Activated CD4-positive, alpha-beta T cell treated with anti-CD3 and anti-CD28 coated beads, Interleukin-10, Interleukin-2, amounts not matched to agents 100 ng/mL and 50 ng/mL, durations not matched to agents 16 hours and 8 hours (primary cell): ENCODE measurements at places on chromosomes 2 and 18.

DNA sequence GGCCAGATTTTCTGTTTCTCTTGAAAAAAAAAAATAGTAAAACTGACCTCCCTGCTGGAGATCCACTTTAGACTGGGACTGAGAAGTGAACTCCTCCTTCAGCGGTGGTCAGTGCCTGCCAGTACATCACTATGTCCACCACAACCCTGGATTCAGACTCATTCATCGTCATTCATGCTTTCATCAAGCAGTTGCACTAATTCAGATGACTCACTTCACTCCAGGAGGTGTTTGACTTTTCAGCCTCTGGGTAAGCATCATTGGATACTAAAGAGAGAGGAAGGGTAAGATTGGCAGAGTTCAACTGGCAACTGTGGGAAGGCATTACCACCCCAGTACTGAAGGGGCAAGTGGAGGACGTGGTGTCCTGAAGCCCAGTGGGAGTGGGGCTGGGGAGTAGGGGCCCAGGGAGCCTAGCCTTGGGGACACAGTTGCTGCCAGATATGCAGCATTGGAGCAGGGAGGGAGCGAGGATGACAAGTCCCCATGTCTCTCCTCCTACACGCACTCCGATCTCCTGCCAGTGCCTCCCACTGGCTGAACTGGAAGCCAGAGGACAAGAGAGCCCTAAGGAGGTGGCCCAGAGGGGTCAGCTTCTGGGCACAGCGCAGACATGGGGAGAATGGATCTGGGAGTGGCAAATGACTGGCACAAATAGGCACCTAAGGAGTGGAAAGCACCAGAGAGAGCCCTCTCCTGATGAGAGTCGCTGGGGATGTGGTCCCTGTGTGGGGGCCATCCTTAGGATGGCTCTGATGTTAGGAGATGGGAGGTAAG lies 111.1 kb downstream of the TGFA start:
- no peak for DNase-seq

DNA sequence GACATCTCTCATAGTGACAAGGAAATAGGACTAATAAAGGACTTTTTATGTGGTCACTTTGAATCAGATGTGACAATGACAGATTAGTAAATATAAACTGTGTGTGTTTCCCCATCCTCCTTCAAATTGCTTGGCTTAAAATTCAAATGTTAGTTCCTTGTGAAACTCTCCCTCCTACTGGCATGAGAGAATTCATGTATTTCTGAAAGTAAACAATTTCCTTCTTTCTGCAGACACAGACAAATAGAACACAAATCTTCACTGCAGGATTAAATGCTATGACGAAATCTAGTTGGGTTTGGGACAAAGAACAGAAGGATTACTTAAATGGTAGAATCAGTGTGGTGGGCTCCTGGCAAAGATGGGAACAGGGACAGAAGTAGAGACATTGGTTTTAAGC lies 328.7 kb upstream of the FAM98A start:
- no peak for DNase-seq

DNA sequence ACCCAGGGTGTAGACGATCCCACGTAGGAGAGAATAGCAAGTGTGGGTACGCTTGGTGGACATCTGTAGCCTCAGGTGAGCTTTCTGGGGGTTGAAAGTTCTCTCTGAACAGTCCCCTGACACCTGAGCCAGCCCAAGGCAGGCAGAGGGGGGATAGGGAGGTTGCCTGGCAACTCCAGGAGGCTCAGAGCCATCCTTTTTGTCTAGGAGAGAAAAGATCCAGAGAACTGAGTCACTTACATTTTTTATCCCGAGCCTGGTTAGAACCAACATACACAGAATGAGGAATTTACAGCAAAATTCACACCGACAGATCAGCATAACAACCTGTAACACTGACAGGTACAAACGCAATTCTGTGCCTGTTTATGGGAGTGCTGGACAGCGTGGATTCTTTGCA lies 113.2 kb downstream of the SH3BP4 start:
- no peak for DNase-seq

- DNase-seq = peak; percentile 61
These were observed 63.8 kb downstream of the EHD3 start for GRCh38 chr2:31297751-31298150.

DNA sequence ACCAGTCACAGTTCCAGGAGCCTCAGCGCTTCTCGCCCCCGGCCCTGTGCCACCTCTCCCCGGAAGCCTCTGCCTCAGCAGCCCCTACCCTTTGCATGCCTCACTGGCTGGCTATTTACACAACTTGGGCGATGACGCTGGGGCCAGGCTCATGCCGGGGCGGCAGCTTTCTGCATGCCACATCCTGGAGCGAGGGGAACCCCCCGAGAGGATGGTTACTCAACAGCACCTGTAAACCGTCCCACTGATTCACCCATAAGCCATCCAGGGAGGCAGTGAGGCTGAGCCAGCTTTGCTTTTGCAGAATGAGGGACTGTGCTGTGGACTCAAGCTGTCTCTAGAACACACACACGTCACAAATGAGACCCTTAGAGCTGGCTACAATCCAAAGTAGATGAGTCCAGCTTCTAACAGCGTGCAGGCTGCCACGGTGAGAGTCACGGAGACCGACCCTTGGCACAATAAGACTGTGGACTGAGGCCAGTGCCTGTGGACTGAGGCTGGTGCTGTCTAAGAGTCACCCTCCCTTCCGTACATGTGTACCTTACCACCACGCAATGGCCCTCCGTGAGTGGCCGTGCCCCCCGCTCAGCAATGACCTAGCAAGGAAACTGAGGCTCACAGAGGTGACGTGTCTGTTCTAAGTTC lies 45.6 kb upstream of the ODC1 start:
- DNase-seq = peak; percentile 89

GRCh38 chr2:183070942-183071844 lies 7.4 kb upstream of the DUSP19 start:
- peak; percentile 2 for DNase-seq

DNA sequence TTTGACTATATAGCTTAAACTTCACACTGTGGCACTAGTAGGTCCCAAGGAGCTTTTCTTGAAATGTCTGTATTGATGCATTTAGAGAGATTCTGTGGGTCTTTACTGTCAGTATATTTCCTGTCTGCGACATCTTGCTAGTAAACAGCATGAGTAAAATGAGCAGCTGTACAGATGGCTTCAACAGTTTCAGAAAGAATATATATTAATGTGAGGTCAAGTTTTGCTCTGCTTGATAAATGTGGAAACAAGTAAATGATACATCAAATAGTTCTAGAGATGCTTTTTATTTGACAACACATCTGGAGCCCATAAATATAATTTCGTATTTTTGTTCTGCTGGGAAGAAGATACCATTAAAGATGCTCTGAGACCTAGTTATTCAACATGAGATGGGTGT lies 310.9 kb upstream of the COL3A1 start:
- DNase-seq = no peak

- no peak for DNase-seq
These were observed 1668.7 kb downstream of the SUCLG1 start for GRCh38 chr2:82790206-82791021.

DNA sequence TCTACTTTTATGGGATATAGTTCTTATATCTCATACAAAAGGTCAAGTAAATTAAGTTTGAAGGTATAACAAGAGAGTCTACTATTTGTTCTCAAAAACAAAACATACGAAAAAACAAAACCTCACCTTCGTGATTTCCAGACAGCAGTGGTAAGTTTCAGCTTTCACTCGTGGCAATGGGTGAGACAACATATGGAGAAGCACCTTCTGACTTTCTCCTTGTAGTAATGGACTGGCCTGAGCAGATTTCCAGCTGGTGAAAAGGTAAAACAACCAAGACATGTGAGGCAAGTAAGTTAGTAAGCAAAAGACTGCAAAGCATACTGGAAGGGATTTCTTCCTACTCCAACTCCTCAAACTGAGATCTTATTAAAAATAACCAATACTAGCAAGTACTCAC lies 39.6 kb downstream of the RTTN start:
- DNase-seq = no peak

DNA sequence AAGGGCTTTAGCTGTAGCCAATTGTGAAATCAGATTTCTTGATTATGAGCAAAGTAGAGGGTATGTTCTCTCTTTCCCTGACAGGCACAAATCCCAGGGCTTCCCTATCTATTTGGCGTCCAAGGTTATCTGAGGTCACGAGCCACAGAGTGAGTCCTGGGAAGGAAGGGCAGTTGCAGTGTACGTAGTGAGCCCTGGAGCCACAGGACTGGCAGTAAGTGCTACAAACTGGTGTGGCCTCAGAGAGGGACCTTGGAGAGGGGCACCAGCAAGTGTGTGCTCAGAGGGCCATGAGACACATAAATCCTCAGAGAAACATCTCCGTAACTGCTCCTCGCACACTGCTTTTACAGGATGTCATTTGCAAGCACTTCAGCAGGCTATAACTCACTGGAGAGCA lies 115.5 kb upstream of the SH3BP4 start:
- no peak for DNase-seq

GRCh38 chr2:19114754-19115231 lies 243.6 kb downstream of the OSR1 start:
- DNase-seq = no peak

- DNase-seq = no peak
These were observed 312.0 kb downstream of the CELF4 start for GRCh38 chr18:37253394-37254235.

DNA sequence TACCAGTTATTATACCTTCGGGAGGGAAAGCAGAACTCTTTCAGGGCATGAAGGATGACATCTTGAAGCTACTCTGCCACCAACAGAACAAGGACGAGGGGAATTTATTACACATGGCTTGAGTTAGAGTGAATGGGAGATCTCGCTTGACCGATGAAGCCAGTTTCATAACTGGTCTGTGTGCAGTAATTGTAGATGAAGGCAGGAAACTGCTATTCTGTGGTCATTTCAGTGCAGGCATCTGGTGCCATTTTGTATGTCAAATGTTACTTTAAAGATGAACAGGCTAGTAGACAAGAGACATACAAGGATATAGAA lies 20.5 kb downstream of the GREB1 start:
- no peak for DNase-seq

GRCh38 chr2:62149708-62150107 lies 46.2 kb upstream of the B3GNT2 start:
- peak; percentile 39 for DNase-seq

GRCh38 chr2:72973566-72974435 lies 56.5 kb downstream of the EMX1 start:
- peak; percentile 56 for DNase-seq

- no peak for DNase-seq
These were observed 314.2 kb upstream of the MYT1L start for GRCh38 chr2:2645162-2645855.

DNA sequence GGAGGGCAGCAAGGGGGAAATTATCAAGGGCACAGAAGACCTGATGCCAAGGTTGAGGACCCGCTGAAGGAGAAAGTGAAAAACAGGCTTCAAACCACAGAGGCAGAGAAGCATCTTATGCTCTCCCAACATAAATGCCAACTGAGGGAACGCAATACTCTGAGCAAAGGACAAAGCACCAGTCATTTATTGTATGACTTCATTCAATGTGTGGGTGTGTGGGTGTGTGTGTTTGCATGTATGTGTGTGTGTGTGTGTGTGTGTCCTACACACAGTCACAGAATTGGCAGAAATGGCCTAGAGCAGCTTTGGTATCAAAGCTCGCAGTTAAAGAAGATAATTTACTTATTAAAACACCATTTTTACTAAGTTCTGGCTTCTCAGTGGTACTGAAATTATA lies 51.4 kb downstream of the UXS1 start:
- DNase-seq = no peak

DNA sequence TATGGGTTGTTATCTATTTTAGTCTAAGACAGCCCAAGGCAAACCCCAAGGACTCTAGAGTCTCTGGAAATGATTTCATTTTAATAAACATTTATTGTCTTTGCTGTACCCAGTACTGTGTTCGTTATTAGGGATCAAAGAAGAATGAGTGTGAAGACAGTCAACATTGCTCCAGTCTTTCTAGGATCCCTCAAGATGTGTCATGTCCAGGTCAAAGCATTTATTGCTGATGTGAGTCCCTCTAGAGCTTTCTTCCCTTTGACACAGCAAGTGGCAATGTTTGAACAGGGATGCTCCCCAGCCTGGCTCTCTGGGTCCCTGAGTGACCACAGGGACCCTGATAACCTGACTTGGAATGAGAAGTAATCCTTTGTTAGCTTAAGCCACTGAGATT lies 123.1 kb upstream of the STK17B start:
- no peak for DNase-seq

- no peak for DNase-seq
These were observed 3.8 kb downstream of the LIMS1 start for GRCh38 chr2:108538000-108538625.

- DNase-seq = no peak
These were observed 183.0 kb downstream of the AFF3 start for GRCh38 chr2:99959261-99960014.

- DNase-seq = peak; percentile 3
These were observed 395.4 kb upstream of the ACVR2A start for GRCh38 chr2:147449323-147449991.

DNA sequence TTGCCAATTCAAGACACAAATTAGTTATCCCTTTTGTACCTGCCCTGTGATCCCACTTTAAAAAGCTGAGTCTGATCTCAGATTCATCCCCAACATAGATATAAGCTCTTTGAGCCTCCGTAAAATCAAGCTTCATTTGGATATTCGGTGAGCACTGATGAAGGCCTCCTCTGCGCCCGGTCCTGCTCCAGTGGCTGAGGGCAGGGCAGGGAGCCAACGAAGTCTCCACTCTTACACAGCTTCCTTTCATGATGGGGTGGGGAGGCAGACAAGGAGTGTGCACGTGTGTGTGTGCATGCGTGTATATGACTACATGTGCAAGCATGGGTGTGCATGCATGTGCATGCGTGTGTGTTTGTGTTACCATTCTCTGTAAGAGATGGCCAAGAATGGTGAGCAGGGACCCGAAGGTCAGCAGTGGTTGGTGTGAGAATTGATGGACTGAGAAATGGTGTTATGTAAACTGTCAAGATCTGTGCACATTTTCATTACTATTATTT lies 43.6 kb downstream of the IL1RL2 start:
- DNase-seq = no peak

DNA sequence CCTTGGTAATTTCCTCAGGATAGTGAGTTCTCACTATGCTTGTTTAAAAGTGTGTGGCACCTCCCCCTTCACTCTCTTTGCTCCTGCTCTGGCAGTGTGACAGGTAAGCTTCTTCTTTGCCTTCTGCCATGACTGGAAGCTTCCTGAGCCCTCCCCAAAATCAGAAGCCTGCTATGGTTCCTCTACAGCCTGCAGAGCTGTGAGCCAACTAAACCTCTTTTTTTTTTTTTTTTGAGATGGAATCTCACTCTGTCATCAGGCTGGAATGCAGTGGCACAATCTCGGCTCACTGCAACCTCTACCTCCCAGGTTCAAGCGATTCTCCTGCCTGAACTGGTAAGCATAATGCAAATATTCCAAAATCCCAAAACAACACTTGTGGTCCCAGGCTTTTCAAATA lies 80.0 kb downstream of the SOWAHC start:
- no peak for DNase-seq

DNA sequence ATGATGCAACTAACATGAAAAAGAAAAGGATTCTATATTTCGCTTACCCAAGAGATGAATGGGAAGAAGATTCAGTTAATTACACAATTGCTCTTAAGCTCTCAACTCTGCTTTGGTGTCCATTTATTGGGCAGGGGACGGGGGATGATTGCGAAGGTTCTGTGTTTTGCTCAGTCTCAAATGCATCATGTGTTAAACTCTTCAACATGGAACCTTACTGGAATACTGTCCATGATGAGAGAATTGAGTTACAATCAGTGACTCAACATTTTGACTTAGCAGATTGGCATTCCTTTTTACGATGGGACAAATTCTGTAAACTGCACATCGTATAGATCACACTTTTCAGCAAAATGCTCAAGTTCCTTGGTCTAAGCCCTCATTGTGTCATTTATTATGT lies 135.6 kb downstream of the RBMS1 start:
- no peak for DNase-seq

GRCh38 chr2:45210462-45211195 lies 201.4 kb upstream of the SIX2 start:
- no peak for DNase-seq

- peak; percentile 7 for DNase-seq
These were observed 39.3 kb downstream of the TSHZ1 start for GRCh38 chr18:75249672-75250470.
